ENCODE measurements at places on chromosomes 6 and 20. TPM values are rescaled to one million over a fixed set of nuclear protein-coding genes. Genes with fewer than 3 reads are reported as not detected.

- peak overlapping the region; percentile 96 for H3K4me3 ChIP-seq
- peak overlapping the region; percentile 89 for H3K27ac ChIP-seq
- peaks cover 35% of the 10 kb centered on the region for H3K4me1 ChIP-seq
- H3K36me3 ChIP-seq, result peaks cover 18% of the 10 kb centered on the region
- DNase-seq, result peak; percentile 89
- no peaks in the 10 kb centered on the region for H3K27me3 ChIP-seq
Observed at GRCh38 chr6:135183532-135184440, 2.7 kb downstream of the MYB start.

DNA sequence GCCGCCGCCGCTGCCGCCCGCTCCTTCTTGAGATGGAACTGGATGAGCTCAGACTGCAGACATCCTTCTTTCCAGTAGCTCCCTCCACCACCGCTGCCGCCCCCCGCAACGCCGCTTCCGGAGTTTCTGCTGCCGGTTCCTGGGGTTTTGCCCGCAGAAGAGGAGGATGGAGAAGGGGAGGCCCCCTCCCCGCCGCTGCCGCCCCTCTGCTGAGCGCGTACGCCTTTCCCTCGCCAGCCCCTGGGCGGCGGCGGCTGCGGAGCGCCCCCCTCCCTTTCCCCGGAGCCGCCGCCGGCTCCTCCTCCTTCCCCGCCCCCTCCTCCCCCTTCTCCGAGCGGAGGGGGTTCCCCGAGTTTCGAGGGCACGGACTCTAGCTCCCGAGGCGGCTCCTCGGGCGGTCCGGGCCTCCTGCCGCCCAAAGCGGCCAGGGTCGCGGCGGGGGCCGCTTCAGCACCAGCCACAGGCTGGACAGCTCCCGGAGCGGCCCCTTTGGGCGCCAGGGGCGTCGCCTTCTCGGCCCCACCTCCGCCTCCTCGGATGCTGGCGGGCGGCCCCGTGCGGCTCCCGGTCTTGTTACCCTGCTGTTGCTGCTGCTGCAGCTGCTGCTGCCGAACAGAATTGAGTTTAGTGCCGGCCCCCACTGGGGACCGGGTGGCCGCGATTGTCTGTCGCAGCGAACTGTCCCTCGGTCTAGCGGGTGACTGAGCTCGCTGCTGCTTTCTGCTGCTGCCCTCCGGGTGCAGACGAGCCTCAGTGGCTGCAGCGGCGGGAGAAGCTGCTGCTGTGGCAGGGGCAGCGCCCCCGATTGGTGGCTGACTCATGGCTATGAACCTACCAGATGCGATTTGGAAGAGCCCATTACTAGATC lies 3.1 kb downstream of the MTCL3 start:
- peak overlapping the region; percentile 85 for H3K4me3 ChIP-seq
- peaks cover 6% of the 10 kb centered on the region for H3K36me3 ChIP-seq
- DNase-seq, result peak; percentile 80
- peaks cover 34% of the 10 kb centered on the region for H3K27me3 ChIP-seq
- H3K27ac ChIP-seq, result peak overlapping the region; percentile 63

The WRNIP1 gene
- total RNA-seq, result 49.6 TPM

The PRL gene
- total RNA-seq, result not detected

The TEAD3 gene
- total RNA-seq, result 0.21 TPM

GRCh38 chr6:83169106-83169505 lies 24.0 kb downstream of the PGM3 start:
- no peak overlapping the region for H3K27ac ChIP-seq
- H3K36me3 ChIP-seq, result peaks cover 52% of the 10 kb centered on the region
- no peak for DNase-seq
- no peaks in the 10 kb centered on the region for H3K4me1 ChIP-seq
- no peaks in the 10 kb centered on the region for H3K27me3 ChIP-seq

The ERVFRD-1 gene
- total RNA-seq, result not detected

Measured in activated CD8-positive, alpha-beta T cell treated with anti-CD3 and anti-CD28 coated beads, Interleukin-2, amount 10 ng/mL, durations not matched to agents 7 days and 5 days (primary cell).